CD4-positive, alpha-beta T cell treated with Interleukin-6 for 4 hours (primary cell): ENCODE measurements at places on chromosomes 13 and 19.

- DNase-seq = no peak
Measured at GRCh38 chr13:109297628-109298027, 488.8 kb downstream of the IRS2 start.

GRCh38 chr13:27309401-27309958 lies 38.9 kb downstream of the RASL11A start:
- DNase-seq = no peak

DNA sequence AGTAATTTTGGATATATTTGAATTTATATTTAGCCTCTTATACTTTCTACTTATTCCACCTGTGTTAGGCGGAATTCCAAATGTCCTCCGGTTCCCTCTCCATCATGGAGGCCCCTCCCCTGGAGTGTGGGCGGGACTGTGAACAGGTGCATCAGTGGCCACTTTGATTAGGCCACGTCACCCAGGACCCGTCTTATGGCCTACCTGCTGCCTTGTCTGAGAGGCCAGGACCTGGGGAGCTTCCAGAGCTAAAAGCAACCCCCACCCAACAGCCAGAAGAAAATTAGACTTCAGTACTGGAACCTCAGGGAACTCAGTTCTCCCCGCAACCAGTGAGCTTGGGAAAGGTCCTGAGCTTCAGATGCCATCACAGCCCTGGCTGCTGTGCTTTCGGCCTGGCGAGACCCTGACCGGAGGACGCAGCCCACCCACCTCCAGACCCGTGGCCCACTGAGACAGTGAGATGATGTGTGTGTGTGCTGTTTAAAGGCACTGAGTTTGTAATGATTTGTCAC lies 200.2 kb upstream of the SOX1 start:
- DNase-seq = no peak

DNA sequence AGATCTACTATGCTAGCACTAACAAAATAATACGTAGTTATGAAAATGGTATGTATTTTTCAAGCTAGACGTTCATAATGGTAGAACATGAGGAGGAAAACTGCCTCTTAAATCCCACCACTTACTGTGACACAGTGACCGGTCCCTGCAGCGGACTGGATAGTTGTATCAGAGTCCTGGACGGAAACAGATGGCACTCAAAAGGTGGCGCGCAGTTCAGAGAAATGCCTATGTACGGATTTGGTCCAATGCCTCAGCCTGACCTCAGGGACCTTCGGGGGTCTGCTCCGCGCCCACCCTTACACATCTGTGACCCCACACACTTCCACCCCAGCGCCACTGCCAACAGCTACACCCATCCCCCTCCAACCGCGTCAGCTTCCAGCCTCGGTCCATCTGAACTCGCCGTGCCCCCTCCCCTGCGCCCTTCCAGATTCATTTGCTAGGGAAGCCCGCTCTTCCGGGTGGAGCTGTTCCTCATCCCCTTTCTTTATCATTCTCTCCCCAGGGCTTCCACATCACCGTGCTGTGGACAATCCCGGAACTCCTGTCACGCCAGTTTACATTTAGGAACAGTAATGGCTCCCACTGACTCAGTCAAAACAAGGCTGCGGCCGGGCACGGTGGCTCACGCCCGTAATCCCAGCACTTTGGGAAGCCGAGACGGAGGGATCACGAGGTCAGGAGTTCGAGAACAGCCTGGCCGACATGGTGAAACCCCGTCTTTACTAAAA lies 792 bp upstream of the LENG8 start:
- peak; percentile 41 for DNase-seq

- peak; percentile 15 for DNase-seq
Measured at GRCh38 chr19:17889609-17890214, 18.0 kb downstream of the SLC5A5 start.

GRCh38 chr13:47480951-47481350 lies 520.1 kb downstream of the SUCLA2 start:
- DNase-seq = no peak

DNA sequence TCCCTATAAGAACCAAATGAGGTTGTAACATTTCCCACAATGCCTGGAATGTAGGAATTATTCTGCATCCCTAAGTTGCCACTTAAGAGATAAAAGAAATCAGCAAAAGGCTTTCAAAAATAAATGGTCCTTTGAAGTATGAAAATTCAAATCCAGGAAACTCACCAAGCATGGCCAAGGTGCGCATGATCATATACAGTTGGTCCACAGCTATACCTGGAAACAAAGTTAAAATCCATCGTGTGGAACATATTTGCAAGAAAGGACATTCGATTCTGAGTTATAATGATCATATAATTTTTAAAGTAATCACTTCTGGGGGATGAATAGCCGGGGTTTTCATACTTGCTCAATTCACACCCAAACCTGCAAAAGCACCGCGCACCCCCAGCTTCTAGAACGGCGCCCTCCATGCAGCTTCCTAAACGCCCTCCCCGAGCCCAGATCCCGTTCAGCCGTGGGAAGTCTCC lies 525 bp downstream of the CARS2 start:
- DNase-seq = no peak

DNA sequence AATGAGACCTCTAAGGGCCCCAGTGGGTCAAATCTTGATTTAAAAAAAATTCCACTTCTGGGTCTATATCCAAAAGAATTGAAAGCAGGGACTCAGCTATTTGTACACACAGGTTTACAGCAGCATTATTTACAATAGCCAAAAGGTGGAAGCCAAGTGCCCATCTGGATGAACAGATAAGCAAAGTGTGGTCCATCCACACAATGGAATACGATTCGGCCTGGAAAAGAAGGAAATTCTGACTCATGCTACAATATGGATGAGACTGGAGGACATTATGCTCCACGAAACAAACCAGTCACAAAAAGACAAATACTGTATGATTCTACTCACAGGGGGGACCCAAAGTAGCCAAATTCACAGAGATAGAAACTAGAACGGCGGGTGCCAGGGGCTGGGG lies 76.7 kb downstream of the CACNA1A start:
- DNase-seq = no peak

DNA sequence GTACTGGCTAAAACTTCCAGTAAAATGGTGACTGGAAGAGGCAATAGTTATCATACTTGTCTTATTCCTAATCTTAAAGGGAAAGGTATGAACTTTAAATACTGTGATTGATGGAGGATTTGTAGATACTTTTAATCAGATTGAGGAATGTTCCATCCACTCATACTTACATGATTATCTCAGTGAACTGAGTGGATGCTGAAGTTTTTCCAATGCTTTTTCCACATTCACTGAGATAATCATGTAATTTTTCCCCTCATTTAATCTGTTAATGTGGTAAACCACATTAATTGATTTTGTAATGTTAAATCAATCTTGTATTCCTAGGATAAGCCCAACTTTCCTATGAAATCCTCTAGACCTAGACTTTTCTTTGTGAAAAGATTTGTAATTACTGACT lies 17.2 kb upstream of the SCEL start:
- DNase-seq = no peak

GRCh38 chr19:29566496-29567054 lies 39.5 kb upstream of the POP4 start:
- DNase-seq = no peak

DNA sequence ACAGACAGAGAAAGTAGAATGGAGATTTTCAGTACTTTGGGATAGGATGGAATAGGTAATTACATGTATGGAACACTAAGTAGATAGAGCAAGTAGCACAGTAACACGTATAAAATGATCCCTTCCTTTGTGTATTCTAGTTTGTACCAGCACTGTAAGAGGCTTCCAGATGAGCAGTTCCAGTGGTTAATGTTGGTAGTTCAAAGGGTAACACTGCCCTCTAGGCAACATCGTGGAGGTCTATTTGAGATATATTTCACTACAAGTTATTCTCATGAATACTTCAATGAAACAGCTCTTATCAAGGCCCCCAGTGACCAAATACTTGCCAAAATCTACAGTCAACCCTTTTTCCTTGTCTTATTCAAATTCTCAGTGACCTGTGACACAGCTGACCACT lies 13.5 kb upstream of the ZNF563 start:
- peak; percentile 39 for DNase-seq

DNA sequence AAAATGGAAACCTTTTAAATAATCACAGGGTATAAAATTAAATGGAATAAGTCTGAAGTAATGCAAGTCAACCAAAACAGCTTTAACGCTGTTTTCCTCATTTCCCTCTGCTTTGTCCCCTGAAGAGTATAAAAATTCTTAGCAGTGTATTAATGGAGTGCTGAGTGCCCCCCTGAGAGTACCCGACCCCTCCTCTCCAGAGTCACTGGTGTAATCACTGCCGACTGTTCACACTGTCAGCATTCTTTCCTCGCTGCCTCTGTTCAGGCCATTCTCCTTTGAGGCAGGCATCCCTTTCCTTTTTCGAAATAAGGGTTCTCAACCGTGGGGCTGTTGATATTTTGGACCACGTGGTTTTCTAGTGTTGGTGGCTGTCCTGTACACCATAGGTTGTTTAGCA lies 146.9 kb upstream of the SLC10A2 start:
- DNase-seq = no peak

DNA sequence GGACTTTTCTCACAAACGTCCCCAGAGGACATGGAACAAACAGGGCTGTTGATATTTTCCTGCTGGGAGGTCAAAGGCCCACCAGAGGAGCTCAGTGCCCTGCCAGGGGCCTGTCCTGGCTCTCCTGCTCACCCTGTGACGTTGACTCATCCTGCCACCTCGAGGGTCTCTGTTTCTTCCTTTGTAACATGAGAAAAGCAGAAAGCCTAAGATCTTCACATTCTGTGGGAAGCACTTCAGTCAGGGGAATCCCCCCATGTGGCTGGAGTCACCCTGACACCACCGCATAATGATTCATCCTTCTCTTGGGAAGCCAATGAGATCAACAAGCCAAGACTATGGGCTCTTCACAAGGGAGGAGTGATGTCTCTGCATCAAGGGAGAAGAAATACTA lies 147.9 kb downstream of the KATNAL1 start:
- DNase-seq = no peak
